NCI-H1092 (cell line): ENCODE measurements at places on chromosomes 16 and 17.

DNA sequence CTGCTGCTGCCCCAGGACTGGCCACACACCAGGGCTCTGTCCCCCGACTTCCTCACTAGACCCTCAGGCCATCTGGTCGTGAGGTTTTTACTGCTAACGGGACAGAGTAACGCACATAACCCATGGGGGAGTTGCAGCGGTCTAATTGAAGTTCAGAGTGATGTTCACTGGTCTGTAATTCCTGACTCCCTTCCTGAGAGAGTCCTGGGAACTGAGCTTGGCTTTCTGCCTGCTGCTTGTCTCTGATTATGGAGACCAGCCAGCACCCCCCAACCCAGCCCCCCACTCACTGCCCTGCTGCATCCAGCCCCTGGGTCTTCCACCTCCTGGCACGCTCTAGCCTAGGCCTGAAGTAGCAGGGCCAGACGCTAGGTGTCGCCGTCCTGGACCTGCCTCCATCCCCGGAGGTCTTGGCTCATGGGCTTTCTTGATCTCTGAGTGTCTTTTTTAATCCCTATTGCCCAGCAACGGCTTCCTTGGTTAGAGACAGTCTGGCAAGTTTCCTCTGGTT is 192.9 kb downstream of the CCDC182 start:
- no peak for DNase-seq

GRCh38 chr16:47067203-47067602 is 76.5 kb downstream of the NETO2 start:
- no peak for DNase-seq

DNA sequence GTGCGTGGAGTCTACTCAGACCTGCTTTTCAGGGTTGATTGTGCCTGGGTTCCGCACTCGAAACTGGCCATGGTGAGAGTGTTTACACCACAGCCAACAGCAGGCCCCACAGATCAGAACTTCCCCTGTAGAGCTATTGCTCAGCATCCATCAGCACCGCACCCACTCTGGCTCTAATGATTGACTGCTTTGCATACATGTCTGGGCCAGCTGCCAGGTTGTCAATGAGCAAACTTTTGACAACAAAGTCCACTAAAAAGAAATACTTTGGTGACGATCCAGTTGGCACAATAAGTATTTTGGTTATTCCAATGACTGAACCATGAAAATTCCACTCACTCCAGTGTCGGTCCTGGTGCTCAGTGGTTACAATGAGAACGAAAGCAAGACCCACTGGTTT is 190.7 kb downstream of the FOXL1 start:
- no peak for DNase-seq

DNA sequence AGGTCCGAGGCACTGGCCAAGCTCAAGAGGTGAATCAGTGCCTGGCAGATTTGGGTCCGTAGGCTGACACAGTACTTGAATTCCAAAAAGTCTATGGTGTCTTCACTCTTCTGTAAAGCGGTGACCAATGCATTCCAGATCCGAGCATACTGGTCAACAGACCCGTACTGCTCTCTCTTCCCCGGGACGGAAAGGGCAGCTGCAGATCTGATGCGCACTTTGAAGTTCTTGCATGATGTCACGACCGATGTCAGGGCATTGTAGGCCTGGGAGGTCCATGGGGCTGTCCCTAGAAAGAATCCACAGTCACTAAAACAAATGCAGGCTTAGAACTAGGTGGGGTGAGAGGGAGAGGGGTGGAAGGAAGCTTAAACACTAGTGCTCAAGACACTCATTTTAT is 34.9 kb downstream of the HEATR6 start:
- DNase-seq: no peak

DNA sequence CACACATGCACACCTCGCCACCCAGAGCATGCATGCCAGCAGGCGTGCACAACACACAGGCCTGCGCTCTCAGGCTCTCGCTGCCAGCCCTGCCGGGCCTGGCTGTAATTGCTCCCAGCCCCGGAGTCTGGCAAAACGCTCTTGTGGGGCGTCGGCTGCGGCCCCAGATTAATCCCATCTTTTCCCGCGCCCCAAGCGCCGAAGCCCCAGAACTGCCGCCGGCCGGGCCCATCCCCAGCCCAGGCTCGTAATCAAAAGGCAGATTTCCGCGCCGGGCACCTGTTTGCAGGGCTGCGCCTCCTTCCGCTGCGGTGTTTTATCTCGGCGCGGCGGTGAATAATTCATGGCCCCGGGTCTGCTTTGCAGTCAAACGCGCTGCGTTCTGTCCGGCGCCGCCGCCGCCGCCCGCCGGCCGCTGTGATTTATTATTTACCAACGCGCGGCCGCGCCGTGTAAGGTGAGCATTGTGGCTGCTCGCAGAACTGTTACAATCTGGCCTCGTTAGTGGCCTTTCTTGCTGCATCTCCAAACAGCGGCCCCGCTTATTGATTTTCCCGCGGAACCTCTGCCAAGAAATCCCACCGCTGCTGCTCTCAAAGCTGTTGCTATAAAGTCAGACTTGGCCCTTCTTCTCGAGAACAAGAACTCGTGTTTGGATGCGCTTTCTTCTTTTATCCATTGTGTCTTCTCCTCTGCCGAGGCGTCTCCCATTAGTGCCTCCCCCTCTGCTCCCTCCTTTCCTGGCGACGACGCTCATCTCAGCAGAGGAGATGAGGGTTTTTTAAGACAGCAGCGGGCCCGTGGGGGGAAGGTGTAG is 126.1 kb downstream of the IRX5 start:
- peak; percentile 40 for DNase-seq
